ENCODE measurements at places on chromosomes 11 and 22.
A peak's percentile ranks its signal among the peaks of the same experiment; 100 is the strongest.

DNA sequence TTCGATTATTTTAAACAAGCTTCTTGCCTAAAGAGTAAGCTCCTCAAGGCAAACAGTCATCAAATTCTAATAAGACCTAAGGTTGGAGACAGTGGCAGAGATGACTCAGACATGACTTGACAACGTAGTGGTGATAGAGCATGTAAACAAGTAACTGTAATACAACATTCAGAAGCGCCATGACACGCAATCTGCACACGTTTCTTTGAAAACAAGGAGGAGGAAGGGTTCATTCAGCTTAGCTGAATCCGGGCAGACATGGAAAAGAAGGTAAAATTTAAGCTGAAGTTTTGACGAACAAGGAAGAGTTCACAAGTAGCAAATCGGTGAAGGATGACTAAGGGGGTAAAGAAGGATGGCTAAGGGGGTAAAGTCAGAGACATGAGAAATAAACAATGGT is 152.4 kb upstream of the ZC3H12C start:
- peak; percentile 5 for DNase-seq

GRCh38 chr11:7512525-7513233 is 1.1 kb upstream of the PPFIBP2 start:
- DNase-seq: no peak

GRCh38 chr11:131534611-131535010 is 164.2 kb downstream of the NTM start:
- no peak for DNase-seq

DNA sequence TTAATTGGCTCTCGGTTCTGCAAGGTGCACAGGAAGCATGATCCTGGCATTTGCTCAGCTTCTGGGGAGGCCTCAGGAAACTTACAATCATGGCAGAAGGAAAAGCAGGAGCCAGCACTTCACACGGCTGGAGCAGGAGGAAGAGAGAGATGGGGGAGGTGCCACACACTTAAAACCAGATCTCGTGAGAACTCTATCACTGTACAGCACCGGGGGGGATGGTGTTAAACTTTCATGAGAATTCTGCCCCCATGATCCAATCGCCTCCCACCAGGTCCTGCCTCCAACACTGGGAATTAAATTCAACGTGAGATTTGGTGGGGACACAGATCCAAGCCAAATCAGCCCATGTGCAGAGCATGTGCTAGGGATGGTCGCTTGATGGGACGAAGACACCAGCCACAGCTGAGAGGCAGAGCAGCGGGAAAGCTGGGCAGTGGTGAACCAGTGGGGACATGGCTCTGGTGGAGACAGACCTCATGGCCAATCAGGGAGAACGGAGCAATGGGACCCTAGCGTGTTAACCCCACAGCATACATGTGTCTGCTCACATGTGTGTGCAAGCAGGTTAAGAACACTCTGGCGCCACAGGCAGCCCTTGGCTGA is 6.2 kb downstream of the TANGO2 start:
- no peak for DNase-seq

DNA sequence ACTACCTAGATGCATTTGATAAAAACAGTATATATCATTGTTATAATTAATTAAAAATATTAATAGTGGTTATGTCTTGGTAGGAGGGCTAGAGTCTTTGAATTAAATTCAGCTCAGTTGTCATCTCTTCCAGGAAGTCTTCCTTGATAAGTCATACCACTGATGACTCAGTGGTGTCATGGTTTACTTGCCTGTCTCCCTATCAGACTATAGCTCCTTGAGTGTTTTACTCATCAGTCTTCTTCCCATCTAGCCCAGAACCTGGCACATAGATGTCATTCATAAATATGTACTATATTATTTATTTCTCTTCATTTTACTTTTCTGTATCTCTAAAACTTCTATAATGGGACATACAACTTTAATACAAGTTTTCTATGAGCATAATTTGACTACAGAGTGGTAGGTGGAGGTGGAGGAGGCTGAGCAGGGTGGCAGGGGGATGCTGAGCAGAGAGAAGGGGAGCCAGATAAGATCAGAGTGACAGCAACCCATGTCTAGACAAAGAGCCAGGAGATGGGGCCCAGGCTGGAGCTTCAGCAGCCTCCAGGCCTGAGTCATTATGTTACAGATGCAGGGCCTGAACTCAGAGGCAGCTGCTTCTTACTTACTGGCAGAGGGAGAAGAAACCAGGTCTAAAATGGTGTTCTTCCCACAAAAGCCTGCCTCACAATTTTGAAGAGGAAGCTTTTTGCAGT is 82.3 kb upstream of the PHOX2A start:
- DNase-seq: no peak

All from T1000 (cell line).